ENCODE measurements at places on chromosomes 11 and 22.

GRCh38 chr11:94128291-94128745 lies 323 bp upstream of the PANX1 start:
- no peak for DNase-seq

DNA sequence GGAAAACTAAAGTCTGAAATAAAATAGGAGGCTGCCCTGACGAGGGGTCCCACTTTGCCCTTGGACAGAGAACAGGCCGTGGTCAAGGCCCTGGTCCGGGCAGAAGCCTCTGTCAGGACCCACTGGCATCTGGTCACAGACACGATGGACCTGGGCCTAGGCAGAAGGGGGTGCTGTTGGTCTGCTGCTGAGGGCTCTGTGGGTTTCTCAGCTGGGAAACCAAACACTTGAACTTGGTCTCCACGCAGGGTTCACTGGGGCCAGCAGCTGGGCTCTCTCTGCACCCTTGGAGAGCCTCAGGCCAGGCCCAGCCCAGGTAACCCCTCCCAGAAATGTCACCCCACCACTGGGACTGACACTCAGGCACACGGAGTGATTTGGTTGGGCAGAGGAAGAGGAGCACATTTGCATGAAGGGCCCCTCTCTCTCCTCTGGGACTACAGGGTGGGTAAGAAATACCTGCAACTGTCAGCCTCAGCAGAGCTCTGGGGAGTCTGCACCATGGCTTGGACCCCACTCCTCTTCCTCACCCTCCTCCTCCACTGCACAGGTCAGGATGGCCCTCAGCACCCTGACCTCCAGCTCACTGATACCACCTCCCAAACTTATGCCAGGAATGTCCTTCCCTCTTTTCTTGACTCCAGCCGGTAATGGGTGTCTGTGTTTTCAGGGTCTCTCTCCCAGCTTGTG lies 48.1 kb upstream of the TOP3B start:
- no peak for DNase-seq

- no peak for DNase-seq
Measured at GRCh38 chr11:61946894-61947293, 3.3 kb upstream of the BEST1 start.

- DNase-seq: no peak
Measured at GRCh38 chr11:124814739-124815138, 14.5 kb upstream of the MSANTD2 start.

DNA sequence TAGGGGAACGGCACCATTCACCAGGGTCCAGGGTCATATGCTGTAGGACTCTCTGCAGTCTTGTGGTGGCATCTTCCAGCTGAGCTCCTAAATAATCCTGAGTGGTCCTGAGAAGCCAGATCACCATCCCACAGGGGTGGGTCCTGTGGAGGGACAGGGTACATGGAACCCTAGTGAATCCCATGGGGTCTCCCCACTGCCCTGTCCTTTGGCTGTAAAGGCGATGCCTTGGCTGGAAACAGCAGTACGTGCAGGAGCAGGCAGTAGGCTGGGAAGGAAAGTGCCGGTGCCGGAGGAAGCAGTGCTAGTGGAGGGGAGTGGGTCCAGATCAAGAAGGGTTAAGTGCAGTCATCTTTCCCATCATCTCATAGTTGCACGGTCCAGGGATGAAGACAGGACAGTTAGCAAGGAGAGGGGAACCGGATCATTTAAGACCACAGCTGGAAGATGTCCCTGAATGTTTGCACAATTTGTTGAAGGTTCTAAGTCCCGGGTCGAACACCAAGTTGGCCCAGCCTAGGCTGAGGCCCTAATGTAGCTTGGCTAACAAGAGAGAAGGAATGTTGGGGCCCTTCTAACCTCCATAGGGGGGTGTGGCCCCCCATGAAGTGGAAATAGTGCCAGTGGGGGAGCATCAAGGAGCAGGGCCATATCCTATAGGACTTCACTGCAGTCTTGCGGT lies 18.1 kb downstream of the TSPAN32 start:
- no peak for DNase-seq

GRCh38 chr11:96057502-96057901 lies 133.6 kb upstream of the MTMR2 start:
- DNase-seq: no peak

DNA sequence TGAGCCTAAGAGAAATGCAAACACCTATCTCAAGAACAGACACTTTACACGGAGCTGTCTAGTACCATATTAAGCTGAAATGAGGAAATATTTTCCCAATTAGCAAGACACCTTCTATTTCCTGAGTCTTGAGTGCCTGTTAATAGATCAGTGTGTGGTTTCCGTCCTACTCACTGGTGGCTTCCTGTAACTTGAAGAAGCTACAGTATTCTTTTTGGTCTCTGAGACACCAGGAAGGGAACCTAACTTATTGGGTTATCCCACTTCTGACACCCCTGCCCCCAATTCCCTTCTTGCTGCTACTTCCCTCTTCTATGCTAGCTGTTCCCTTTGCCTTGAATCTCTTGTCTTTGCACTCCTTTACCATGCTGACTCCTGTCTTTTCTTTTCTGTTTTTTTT lies 92.7 kb downstream of the FDX1 start:
- DNase-seq: no peak

GRCh38 chr11:125337836-125338834 lies 157.9 kb downstream of the FEZ1 start:
- DNase-seq: no peak

GRCh38 chr22:38906052-38906451 lies 34.0 kb upstream of the CBX6 start:
- DNase-seq: no peak

DNA sequence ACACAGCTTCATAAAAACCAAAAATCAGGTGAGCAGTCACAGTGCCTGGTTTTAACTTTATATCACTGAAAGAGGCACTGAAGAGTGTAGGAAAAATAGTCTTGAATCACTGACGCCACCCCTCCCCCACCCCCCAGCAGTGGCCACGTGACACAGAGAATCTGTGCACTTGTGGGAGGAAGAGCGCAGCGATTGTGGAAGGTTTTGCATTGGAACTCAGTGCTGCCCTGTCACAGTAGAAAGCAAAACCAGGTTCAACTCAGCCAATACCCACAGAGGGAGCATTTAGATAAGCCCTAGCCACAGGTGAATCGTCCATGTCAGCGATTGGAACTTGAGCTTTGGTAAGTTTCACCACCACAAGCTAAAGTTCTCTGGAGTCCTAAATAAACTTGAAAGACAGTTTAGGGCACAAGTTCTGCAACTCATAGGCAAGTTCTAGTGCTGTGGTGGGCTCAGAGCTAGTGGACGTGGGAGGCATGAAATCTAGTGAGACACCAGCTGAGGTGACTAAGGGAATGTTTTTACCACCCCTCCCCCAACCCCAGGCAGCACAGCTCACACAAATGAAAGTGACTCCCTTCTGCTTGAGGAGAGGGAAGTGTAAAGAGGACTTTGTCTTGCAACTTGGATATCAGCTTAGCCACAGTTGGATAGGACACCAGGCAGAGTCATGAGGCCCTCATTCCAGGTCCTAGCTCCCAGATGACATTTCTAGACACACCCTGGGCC lies 13.3 kb downstream of the OR52B2 start:
- DNase-seq: no peak

DNA sequence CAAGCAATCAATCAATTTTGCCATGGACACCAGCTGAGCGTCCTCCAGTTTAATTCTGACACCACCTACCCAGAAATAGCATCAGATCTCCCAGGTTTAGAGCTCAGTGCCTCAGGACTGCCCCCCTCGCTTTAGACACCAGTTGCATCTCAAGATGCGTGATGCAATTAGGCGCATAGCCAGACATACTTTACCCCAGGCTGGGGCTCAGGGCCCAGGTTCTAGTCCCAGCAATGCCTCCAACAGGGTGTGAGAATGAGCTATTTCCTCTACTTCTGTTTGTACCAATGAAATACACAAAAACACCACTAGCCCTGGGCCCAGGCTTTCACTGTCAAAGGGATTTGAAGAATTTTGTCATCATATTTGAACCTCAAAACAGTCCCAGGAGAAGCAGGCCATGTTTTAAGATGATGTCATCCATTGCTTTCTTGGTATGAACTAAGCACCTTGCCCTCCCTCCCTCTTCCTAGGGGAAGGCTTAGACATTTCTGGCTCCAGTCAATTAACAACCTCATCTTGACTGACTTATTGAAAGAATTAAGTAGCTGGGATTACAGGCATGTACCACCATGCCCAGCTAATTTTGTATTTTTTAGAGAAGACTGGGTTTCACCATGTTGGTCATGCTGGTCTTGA lies 61.5 kb upstream of the INCENP start:
- no peak for DNase-seq

- no peak for DNase-seq
Measured at GRCh38 chr11:115941481-115941993, 437.3 kb upstream of the CADM1 start.

- no peak for DNase-seq
Measured at GRCh38 chr11:16780698-16781550, 42.5 kb downstream of the C11orf58 start.

GRCh38 chr11:128095466-128095981 lies 491.8 kb downstream of the ETS1 start:
- DNase-seq: no peak

GRCh38 chr22:44876921-44877320 lies 124.5 kb downstream of the ARHGAP8 start:
- DNase-seq: no peak

GRCh38 chr11:3213659-3214419 lies 4.8 kb downstream of the MRGPRG start:
- DNase-seq: no peak

- DNase-seq: peak; percentile 49
Measured at GRCh38 chr22:17120281-17120680, 879 bp downstream of the TMEM121B start.

DNA sequence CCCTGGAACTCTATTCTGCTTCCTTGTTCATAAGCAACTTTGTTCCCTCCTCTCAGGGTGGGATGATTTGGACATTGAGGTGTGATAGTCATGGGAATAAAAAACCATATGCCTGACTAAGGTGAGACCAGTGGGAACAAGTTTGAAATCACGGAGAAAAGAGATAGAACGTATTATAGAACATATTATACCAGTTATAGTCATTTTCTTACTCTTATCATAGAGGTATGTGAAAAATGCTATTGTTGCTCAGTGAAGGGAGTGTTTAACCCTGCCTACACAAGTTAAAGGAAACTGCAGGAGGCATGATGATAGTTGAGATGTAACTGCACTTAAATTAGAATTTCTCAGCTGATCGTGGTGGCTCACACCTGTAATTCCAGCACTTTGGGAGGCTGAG lies 15.5 kb downstream of the OR6Q1 start:
- no peak for DNase-seq

GRCh38 chr11:70270877-70271648 lies 573 bp downstream of the PPFIA1 start:
- DNase-seq: peak; percentile 9

- DNase-seq: peak; percentile 44
Measured at GRCh38 chr11:62539238-62539925, 7.2 kb downstream of the AHNAK start.

DNA sequence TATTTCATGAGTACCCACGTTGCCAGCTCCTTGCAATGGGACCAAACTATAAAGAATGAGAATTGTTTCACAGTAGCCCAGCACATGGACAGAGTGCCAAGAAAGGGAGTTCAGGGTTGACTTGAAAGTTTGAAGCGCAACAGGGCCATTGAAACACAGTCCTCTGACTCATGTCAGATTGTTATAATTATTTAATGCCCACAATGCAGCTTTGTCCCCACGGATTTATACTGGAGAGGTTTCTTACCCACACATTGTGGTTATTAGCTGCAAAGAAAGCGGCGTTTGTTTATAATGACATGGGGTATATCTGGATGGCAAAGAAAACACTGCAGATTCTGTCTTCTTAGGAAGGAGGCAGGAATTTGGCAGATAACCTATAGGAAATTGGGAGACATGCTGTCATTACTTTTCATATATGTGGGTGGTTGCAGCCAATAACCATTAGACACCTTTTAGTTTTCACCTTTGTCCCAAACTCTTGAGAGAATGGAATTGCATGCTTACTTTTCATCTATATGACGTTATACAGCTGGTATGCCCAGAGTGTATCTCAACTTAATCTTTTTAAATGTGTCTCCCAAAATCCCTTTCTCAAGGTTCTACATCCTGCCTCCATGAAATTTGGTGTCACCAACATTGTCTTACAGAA lies 143.6 kb downstream of the TEAD1 start:
- DNase-seq: no peak

DNA sequence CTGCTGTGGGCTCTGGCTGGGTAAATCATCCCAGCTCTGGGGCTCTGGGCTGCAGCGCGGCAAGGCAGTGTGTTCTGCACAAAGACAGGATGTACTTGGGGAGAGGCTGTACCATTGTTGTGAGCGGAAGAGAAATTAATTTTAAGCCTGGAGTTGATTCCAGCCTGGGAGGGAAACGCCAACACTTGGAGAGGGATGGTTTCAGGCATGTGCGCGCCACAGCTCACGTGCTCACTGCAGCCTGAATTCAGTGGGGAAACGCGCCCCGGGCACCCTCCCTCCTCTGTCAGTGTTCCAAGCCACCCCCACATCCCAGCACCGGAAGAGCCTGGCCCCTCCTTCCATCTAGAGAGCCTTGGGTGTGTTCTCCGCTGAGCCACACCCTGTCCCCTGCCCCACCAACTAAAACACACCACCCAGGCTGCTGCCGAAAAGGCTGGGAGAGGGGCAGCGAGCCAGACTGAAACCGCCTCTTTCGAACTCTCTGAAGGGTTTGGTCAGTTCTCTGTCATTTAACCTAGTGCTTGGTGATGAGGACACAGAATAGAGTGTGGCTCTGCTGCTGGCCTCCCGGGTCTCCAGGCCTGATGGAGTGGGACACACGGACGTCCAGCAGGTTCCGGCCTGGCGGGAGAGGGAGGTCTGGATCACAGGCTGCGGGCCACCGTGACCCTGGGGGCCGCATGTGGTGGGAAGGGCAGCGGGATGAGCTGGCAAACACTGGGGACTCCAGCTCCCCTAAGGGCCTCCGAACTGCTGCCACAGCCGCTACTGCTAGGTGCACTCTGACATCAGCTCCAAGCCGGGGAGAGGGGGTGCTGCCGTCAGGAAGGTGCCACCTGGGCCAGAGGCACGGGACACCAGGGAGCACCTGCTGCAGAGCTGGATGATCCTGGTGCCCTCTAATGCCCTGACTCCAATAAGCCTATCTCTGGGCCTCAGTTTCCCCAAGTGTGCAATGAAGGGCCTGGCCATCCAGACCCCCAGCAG lies 230.8 kb downstream of the CTTN start:
- DNase-seq: no peak

- no peak for DNase-seq
Measured at GRCh38 chr11:108511851-108512474, 13.8 kb upstream of the POGLUT3 start.

- DNase-seq: no peak
Measured at GRCh38 chr11:31240340-31240904, 129.1 kb downstream of the DCDC1 start.

DNA sequence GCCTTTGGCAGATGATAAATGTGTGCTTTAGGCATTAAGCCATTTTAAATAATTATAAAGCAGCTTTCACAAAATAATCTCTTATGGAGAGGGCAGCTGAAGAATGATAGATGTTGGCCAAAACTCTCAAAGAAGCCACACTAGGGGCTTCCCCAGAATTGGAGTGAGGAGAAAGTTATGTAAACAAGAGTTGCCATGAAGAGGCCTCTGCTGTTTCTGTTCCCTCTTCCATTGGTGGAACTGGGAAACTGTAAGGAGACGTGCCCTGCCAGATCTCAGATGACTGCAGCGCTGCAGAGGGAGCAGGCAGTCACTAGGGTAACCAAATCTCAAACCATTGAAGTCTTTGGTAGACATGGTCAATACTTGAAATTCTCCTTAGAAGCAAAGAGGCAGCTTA lies 19.4 kb upstream of the APLP2 start:
- DNase-seq: no peak

GRCh38 chr11:4375431-4376140 lies 7.4 kb upstream of the OR52B4 start:
- DNase-seq: no peak
